ENCODE measurements at places on chromosomes 5 and 9.

DNA sequence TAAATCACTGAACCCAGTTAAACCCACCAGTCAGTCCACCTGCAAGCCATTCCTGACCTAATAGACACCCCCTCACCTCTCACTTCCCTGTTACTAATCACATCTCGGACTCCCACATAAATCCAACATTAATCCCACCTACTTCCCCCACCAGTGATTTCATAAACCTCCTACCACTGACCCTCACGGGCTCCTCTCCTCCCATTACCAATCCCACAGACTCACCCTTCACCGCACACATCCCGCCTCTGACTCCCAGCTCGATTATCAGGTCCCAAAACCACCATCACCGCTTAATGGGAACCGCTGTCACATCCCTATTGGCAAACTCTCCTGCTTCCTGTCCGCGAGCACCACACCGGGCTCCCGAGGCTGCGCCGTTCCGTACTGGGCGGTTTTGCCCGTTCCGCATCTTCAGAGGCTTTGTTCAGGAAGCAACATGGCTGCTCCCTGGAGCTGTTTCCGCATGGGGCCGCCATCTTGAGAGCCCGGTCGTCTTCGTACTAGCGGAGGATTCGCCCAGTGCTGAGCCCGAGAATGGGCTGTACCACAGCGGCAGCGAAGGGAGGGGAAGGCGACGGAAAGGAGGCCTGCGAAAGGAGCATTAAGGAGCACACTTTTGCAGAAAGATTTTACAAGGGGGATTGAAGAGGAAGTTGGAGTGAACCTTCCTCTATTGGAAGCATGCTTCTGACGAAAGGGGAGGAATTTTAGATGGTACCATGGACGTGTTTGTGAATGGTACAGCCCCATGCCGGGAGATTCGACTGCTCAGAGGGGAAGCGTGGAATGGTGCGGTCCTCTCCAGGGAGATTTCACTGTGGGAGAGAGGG, at the start of gene ZNF300:
Gene ZNF300, minus strand, starts transcription at position 502 of the 833 bp plus-strand sequence. CDS start 1,825 bp downstream, outside the sequence.
- DNase-seq, result peak; percentile 85

DNA sequence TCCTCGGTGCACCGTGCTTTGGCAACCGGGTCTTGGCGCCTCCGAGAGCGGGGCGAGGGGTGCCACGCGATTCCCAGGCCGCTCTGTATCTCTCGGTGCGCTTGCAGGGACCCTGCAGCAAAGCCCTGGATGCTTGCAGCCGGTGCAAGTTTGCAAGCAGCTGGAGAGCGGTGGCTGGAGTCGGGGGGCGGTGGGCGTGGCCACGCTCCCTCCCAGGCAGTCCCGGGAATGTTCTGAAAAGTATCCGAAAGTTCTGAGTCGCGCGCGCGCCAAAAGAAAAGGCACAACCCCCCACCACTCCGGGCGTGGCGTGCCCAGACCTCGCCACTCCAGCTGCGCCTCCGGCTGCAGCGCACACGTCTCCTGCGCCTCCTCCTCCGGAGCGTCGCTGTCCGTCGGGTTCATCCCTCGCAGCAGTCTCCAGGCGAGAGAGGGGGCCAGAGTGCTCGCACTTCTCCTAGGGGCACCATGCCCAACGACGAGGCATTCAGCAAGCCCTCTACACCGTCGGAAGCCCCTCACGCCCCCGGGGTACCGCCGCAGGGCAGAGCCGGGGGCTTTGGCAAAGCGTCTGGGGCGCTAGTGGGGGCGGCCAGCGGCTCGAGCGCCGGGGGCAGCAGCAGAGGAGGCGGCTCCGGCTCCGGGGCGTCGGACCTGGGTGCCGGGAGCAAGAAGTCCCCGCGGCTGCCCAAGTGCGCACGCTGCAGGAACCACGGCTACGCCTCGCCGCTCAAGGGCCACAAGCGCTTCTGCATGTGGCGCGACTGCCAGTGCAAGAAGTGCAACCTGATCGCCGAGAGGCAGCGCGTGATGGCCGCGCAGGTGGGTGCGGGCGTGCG, at the start of gene DMRT1:
Gene DMRT1, plus strand, starts transcription at position 327 of the 839 bp plus-strand sequence. Its CDS starts 142 bp downstream, at position 469.
- DNase-seq, result no peak

DNA sequence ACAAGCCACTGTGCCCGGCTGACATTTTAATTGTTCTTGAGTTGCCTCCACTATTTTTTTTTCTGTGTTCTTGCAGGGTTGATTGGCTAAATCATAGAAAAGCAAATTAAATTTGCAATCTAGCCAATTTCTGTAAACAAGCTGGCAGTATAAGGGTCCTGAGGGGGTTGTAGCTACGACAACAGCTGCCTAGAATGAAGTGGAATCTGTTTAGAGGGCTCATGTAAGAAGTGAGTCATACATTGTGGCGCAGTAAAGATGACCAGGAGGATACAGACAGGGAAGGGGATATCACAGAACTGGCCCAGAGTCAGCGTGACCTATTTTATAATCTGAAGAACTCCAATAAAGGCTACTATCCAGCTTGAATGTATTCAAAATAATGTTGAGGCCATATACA, 82.2 kb upstream of the TLE1 start:
- no peak for DNase-seq

- no peak for DNase-seq
Measured at GRCh38 chr9:10875752-10876151, 262.9 kb upstream of the PTPRD start.

GRCh38 chr9:99823681-99824377, 2.1 kb downstream of the NR4A3 start:
- DNase-seq, result no peak

GRCh38 chr5:156991714-156992113, 28.7 kb upstream of the TIMD4 start:
- DNase-seq, result no peak

DNA sequence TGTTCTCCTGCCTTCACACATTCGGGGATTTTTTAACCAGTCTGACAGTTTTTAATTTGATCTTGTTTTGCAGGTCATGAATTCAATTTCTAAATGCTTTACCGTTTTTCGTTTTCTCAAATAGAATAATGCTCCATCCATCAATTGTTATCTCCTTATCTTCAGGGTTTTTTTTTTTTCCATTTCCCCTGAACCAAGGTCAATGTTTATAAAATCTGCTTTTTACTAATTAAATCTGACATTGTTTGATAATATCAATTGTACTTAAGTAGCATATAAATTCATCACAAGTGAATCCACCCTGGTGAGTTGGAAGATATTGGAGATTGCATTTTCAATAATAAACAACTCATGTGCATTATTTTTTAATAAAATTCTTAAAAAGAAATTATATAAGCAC, 2004.6 kb upstream of the WWC1 start:
- DNase-seq, result no peak

DNA sequence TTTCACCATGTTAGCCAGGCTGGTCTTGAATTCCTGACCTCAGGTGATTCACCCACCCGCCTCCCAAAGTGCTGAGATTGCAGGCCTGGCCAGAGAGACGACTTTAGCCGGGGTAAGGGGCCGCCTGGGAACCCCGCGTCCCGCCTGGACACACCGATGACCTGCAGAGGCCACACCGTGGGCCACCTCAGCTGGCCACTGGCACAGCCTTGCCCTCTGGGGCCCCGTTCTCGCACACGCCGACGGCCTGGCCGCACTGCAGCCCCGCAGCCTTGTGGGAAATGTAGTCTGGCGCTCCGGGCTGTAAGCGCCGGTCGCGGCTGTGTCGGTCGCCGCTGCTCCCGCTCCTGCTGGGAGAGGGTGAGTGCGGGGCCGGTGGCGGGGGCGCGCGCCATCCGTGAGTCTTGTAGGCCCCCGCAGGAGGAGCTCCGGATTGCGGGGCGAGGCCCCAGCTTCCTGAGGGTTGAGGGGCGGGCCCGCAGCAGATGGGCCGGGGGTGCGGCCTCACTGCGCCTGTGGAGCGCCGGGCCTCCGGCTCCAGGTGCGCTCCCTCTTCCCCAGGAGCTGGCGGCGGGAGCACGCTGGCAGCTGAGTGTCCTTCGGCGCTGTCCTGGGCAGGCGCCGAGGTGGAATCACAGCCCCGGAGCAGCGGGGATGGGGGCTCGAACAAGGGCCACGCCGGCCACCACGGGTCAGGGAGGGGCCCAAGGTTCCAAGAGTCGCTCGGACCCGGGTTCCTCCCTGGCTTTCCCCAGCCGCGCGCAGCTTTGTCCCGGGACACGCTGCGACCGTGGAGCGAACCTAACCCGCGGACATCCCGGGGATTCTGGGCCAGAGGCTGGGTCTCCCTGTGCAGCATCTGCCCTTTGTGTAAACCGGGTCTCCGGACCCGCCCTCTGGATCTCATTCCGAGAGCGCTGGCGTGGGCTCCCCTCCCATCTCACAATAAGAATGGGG, at the start of gene ZFP2:
Gene ZFP2, plus strand, starts transcription at position 299 of the 957 bp plus-strand sequence. CDS start 35,401 bp downstream, outside the sequence.
- DNase-seq, result no peak

DNA sequence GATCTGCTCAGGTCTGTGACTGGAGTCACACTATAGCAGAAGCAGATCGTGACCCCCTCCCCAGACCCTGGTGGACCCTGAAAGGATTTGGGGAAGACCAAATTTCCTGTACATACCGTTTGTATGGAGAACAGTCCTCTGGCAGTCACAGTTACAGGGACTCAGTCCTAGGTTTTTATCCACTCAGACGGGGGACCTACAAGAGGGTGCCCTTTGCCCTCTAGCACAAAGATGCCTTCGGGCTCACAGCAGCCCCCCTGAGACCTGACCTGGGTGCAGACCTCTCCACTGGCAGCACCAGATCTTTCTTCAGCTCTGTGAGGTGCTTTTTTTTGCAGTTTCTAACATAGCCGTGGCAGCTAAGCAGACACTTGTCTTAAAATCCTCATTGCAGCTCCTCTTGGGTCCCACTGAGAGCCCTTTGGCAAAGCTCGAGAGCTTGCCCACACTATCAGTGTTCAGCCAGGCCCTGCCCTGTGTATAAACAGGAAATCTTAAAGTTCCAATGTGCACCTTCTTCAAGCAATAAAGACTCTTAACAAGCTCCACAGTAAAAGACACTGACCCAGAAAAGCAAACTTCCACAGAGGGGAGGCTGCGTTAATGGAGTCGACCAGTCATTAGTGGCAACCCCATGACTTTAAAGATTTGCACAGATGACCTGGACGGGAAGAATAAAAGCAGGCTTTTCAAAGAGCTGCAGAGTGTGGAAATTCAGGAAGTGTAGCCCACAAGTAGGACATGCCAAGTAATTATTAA, 71.8 kb upstream of the LHFPL2 start:
- no peak for DNase-seq

GRCh38 chr5:118761814-118762213, 226.5 kb downstream of the DTWD2 start:
- DNase-seq, result no peak

- DNase-seq, result no peak
Measured at GRCh38 chr9:107606149-107606790, 116.7 kb upstream of the KLF4 start.

- no peak for DNase-seq
Measured at GRCh38 chr5:54178207-54178606, 132.2 kb downstream of the ARL15 start.

DNA sequence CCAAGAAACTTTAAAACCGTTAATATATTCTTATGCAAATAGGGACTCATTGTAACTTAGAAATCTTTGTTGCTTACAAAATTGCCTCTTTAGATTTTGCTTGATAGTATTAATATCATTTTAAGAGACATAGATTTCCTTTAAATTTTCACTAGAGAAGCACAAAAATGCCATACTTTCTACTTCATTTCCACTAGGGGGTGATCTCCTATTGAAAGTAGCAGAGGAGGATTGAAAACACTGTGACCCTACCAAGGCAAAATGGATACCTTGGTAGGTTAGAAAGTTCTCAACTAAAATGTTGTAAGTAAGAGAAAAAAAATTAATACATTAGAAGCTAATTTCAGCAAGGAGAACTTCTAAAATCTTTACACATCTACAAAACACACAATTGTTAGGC, 204.9 kb downstream of the CHSY3 start:
- no peak for DNase-seq
